Activated CD8-positive, alpha-beta memory T cell treated with anti-CD3 and anti-CD28 coated beads for 1 hour (primary cell): ENCODE measurements at places on chromosomes 5 and 9.

DNA sequence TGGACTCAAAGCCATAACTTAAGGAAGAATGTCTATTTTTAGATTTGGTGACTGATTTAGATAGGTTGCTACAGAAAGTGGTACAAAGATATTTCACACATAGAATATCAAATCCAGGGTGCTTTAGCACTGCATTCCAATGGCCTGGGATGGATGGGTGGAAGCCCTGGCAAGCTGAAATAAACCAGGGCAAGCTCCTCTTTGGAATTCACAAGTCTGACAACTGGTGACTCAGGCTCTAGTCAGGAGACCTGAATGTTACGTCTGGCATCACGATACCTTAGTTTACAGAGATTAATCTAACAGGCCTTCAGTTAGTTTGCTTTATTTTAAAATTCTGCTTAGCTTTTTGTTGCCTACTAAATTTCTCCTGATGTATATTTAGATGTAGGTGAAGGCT is 144.0 kb downstream of the TMC1 start:
- no peak for DNase-seq

GRCh38 chr9:134498814-134499166 is 142.8 kb upstream of the COL5A1 start:
- no peak for DNase-seq

DNA sequence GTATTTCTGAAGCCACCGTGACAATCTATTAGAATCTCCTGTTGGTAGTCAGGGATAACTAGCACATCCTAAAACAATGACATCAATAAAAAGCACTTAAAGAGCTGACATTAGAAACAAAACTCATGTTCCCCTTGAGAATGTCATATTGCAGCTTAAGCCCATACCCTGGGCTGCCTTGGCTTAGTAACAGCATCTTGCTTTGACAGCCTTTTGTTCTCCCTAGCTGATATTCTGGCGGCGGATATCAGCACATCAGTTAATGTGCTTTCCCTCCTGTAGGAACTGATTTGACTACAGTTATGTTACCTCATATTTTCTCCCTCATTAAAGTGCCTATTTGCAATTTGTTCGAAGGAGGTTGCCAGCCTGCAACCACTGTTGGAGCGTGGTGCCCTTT is 214.1 kb downstream of the CD180 start:
- DNase-seq = no peak

DNA sequence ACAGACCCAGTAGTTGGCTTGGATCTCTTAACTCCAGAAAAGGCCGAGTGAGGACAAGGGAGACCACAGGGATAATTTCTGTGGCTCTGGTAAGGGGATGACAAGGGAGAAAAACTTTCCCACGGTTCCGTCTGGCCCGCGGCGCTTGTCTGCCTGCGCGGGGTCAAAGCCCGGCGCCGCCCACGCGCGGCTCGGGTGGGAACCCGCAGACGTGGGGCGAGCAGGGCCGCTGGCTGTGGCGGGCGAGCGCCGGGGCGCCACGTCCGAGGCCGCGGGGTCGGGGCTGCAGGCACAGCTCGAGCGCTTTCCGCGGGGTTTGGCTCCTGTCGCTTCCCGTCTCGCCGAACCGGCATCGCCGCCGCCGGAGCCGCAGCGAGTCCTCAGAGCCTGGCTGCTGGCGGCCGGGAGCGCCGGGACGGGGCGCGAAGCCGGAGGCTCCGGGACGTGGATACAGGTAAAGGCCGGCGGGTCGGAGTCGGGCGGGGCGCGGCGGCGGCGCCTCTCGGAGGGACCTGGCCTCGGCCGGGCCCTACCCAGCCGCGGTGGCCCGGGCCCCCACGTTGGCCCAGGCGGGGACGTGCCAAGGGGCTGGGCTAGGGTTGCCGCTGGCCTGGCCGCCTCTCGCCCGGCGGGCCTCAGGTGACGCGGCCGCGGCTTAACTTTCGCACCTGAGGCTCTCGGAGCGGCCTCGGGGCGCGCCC is at the start of gene RNF180:
Gene RNF180 (plus strand): TSS at position 344 of the 701 bp plus-strand sequence. CDS start 34,965 bp downstream, outside the sequence.
- no peak for DNase-seq

- DNase-seq = no peak
Observed at GRCh38 chr9:12790001-12790400, 15.2 kb downstream of the LURAP1L start.

DNA sequence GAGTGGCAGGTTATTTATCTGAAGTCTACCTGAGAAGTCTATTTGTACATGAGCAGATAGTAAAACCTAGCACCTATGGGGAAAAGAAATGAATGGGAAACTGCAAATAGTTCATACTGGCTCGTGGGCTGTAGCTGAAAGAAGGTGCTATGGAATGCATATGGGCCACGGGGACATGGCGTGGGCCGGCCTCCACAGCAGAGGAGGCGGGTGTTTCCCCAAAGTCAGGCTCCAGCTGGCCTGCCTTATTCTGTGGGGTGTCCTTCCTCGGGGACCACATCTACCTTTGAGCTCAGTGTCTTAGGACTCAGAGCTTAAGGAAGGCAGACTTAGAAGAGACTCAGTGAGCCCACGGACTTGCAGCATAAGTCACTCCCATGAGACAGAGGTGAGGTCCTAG is 350.5 kb upstream of the PANK3 start:
- no peak for DNase-seq

GRCh38 chr5:17216176-17216973 is 1.1 kb upstream of the BASP1 start:
- DNase-seq = no peak
